Pulmonary artery endothelial cell (primary cell): ENCODE measurements at places on chromosomes 2 and 18. TPM values are rescaled to one million over a fixed set of nuclear protein-coding genes. Genes with fewer than 3 reads are reported as not detected.

DNA sequence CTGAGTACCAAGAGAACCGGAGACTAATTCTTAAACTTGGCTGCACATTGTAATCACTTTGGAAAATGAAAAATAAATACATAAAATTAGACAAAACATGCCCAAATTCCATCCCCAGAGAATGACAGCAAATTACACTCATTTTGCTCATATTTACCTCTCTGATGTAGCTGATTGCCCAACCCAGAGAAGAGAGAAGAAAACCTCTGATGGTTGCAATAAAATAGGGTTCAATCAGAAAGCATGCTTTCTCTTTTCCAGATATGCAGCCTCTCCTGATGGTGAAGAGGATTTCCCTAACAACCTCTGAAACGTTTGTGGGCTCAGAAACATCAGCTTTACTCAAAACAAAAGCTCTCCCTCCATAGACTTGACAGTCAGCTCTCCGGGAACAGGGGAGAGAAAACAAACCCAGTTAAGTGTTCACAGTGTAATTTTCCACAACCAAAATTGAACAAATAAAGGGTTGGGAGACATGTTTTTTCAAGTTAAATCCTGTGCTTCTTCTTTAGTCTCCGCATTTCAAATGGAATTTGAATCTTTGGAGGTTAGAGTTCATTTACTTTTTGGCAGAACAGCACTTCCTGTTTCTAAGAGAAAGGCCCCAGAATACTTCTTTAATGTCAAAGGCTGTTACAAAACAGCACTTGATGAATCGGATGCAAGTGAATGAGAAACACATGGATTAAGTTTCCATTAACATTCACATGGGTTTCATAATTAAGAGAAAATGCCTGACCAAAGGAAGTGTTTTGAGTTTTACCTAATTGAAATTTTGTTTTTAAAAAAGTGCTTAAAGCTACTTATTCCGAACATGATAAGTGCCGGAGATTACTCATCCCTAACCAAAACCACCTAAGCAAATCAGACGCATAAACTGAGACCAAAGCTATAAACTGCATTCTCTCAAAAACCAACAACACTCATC, 570.1 kb upstream of the SYT4 start:
- DNase-seq = no peak

GRCh38 chr2:89849731-89850130, 1158.3 kb downstream of the RPIA start:
- DNase-seq = no peak

DNA sequence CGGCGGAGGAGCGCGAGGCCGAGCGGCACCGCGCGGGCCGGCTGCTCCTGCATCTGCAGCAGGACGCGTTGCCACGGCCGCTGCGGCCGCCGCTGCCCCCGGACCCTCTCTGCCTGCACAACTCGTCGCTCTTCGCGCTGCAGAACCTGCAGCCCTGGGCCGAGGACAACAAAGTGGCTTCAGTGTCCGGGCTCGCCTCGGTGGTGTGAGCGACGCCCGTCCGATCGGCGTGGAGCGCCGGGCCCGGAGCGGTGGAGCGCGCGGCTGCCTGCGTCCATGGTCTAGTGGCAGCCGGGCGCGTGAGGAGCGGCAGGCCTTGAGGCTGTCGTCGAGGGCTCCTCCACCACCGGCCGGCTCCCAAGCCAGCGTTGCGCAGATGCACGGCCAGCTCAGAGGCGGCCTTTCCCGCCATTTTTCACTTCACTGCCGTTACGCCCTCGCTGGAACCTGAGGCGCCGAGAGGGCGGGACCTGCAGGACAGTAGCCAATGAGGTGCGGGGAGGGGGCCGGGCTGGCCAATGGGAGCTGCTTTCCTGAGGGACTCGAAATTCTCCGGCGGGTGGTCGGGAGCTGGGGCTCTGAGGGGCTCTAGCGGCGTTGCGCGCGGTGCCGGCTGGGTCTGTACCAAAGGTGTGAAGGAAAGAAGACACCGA, 1.9 kb downstream of the TLX2 start:
- no peak for DNase-seq

DNA sequence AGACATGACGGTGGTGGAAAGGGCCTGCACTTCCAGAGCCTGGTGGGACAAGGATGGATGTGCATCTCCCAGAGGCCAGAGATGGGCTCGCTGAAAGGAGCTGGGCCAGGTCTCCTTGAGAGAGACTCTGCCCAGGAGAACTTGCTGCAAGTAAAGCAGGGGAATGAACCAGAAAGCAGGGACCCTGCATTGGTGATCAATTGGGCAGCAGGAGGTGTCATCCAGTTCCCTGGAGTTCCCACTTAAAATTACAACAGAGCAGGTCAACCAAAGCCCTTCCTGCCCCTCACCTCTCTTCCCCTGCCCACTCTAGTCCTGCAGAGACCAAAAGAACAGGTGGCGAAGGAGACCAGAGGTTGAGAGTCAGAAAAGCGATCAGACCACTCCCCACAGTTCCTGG, 69.7 kb upstream of the CAB39 start:
- no peak for DNase-seq

DNA sequence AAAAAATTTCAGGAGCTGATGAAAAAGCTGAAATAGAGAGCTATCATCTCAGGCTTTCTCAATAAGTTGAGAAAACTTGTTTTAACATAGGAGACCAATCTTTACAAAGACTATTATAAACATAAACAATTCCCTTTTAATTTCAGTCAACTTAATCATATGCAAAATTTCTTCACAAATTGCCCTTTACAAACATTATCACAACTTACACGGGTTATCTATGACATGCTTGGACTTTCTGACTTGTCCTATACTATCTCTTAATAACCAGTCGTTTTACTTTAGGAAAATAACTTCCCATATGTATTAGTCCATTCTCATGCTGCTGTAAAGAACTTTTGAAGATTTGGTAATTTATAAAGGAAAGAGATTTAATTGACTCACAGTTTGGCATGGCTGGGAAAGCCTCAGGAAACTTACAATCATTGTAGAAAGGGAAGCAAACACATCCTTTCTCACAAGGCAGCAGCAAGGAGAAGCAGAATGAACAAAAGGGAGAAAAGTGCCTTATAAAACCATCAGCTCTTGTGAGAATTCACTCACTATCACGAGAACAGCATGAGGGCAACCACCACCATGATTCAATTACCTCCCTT, 1583.7 kb upstream of the CELF4 start:
- no peak for DNase-seq

DNA sequence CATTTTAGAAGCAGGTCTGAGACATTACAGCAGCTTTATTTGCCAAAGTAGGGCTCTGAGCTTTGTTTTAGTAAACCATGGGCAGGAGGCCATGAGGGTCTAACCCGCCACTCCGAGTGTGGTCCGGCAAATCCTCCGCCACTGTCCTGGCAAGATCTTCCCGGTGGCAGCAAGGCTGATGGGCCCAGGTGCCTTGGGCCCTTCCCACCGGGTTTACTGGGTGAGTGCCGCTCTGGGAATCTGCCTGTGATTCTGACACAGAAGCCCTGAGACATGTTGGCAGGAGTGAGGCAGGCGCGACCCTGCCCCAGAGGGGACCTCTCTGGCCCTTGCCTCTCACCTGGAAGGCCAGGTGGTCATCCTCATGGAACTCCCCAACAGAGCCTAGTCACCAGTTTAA, 29.9 kb downstream of the MTERF4 start:
- DNase-seq = no peak

DNA sequence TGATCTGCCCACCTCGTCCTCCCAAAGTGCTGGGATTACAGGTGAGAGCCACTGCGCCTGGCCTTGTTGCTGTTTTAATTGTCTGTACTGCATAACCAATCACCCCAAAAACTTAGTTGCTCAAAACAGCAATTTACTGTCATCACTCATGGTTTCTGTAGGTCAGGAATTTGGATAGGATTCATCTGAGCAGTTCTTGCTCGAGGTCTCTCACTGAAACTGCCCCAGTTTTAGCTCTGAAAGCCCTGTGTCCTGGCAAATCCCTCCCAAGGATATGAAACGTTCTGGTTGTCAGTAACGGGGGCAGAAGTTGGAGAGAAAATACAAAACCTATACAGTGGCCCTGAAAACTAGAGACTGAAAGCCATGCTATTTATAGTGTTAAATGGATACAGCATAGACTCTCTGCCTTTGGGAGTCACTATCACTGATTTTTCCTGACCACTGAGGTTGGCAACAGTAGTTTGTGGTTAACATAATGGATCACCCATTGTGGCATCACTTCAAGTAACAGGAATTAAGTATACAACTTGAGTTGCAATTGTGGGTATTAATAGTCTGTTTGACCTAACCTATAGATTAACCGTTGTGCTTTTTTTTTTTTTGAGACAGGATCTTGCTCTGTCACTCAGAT, 27.2 kb upstream of the ERICH2 start:
- DNase-seq = no peak

GRCh38 chr2:195425328-195425727, 231.7 kb upstream of the SLC39A10 start:
- DNase-seq = no peak

GRCh38 chr2:238996331-238997136, 148.6 kb downstream of the TWIST2 start:
- DNase-seq = no peak

- DNase-seq = no peak
Observed at GRCh38 chr2:219727771-219728429, 100.5 kb downstream of the SLC4A3 start.

GRCh38 chr2:1613731-1614354, 130.5 kb downstream of the PXDN start:
- DNase-seq = no peak

DNA sequence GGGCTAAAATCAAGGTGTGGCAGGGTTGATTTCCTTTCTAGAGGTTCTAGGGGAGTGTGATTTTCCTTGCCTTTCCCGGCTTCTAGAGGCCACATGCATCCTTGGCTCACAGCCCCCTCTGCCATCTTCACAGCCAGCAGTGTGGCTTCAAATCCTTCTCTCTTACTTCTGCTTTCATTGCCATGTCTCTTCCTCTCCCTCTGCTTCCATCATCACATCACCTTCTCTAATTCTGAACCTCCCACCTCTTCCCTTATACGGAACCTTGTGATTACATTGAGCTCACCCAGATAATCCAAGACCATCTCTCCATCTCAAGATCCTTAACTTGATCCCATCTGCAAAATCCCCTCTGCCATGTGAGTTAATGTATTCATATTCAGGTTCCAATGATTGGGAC, 56.2 kb upstream of the RMDN2 start:
- no peak for DNase-seq

DNA sequence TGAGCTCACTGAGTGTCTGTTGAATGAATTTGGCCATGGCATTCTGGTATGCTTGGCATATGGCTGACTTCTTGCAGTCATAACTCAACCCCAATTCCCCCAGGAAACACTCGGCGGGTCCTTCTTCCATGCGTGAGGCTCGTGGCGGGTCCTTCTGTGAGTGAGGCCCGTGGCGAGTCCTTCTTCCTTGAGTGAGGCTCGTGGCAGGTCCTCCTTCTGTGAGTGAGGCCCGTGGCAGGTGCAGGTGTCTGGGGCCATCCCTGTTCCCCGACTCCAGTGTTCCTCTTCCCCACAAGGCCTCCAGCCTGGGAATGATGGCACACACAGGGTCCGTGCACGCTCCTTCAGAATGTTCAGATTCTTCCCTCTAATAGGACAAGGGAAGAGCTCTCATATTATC, 169.0 kb downstream of the EIPR1 start:
- DNase-seq = no peak

- DNase-seq = no peak
Observed at GRCh38 chr2:26422947-26423629, 21.4 kb downstream of the DRC1 start.

- DNase-seq = no peak
Observed at GRCh38 chr2:31079665-31080064, 58.6 kb downstream of the GALNT14 start.

DNA sequence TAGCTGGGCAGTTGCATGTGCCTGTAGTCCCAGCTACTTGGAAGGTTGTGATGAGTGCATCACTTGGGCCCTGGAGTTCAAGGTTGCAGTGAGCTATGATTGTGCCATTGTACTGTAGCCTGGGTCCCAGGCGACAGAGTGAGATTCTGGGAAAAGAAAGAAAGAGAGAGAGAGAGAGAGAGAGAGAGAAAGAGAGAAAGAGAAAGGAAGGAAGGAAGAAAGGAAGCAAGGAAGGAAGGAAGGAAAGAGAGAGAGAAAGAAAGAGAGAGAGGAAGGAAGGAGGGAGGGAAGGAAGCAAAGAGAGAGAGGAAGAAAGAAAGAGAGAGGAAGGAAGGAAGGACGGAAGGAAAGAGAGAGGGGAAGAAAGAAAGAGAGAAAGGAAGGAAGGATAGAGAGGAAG, 128.4 kb downstream of the GALNT3 start:
- DNase-seq = no peak

DNA sequence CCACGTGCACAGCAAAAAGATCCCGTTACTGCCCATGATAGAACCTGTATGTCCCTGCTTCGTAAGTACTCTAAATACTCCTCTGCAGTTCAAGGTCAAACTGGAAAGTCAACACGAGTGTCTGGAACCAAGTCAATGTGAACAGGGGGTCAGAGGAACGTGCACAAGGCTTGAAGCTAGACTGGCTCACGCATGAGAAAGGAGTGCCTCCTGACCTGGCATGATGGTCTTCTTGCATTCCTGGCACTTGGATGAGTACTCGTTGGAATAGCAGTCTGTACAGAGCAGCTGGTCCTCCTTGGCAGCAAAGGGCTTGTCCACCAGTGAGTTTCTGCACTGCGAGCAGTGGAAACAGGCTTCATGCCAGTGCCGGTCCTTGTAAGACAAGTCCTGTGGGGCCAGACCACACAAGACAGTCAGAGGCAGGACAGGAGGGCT, 25.5 kb downstream of the FHL2 start:
- DNase-seq = no peak

DNA sequence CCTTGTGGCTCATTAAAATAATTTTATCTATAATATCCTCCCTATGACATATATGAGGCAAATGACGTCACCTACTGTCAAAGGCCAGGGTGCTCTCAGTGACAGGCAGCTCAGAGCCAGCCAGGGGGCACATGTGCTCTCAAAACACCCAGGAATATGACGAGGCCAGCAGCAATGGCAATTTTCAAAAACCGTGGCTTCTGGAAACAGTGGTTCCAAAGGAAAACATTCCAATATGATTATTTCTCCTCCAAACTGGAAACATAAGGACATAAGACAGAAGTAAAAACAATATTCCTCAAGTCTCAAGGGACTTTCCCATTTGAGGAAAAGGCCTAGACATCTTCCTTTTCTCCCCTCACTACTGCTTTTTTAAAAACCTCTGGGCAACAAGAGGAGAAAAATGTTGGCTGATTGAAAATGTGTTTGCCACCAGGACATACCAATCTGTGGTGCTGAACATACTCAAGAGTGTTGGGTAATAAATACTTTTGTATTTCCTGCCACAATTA, 40.8 kb downstream of the RNF152 start:
- DNase-seq = no peak

The ACVR2A gene
- 5.7 and 6.3 TPM in 2 replicates for total RNA-seq

The KCNF1 gene
- 0.04 and 0.20 TPM in 2 replicates for total RNA-seq

The STRN gene
- total RNA-seq = 19.6 and 34.3 TPM in 2 replicates

The SERPINB12 gene
- not detected in 2 replicates for total RNA-seq

The FLACC1 gene
- total RNA-seq = 0.33 and 0.56 TPM in 2 replicates

The PRSS56 gene
- not detected in 2 replicates for total RNA-seq

The GPR45 gene
- total RNA-seq = not detected in 2 replicates

The FOXD4L1 gene
- total RNA-seq = 0.07 and 0.11 TPM in 2 replicates

The LIMS4 gene
- total RNA-seq = 11.1 and 12.4 TPM in 2 replicates

The ALPP gene
- total RNA-seq = not detected in 2 replicates

The VSNL1 gene
- total RNA-seq = not detected in 2 replicates

The GAD1 gene
- total RNA-seq = 0.13 and 0.14 TPM in 2 replicates

The NT5C1B gene
- not detected in 2 replicates for total RNA-seq

The INHBB gene
- 0.25 and 1.7 TPM in 2 replicates for total RNA-seq

The ALK gene
- total RNA-seq = not detected in 2 replicates

The MOGAT1 gene
- not detected in 2 replicates for total RNA-seq

The LRRC30 gene
- not detected in 2 replicates for total RNA-seq

The SLC25A12 gene
- 17.9 and 18.3 TPM in 2 replicates for total RNA-seq

The ITGA4 gene
- total RNA-seq = 1.6 and 9.3 TPM in 2 replicates
